ENCODE measurements at places on chromosomes 7 and 10.
A peak's percentile ranks its signal among the peaks of the same experiment; 100 is the strongest.

DNA sequence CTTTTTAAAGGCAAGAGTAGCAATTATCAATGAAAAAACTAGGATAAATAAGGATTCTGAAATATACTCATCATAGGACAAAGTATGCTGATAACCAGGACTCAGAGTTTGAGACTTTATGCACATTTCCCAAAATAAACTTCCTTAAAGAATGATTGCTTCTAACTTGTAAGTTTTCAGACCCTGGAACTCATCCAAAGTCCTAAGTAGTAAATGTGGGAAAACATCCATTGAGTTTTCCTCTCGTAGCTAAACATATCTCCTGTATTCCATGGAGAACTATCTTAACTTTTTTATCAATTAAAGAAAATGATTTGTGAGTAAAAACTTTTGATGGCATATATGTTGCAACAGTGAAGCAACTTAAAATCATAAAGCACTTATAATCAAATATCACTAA lies 285.2 kb upstream of the KLF6 start:
- no peak for DNase-seq

DNA sequence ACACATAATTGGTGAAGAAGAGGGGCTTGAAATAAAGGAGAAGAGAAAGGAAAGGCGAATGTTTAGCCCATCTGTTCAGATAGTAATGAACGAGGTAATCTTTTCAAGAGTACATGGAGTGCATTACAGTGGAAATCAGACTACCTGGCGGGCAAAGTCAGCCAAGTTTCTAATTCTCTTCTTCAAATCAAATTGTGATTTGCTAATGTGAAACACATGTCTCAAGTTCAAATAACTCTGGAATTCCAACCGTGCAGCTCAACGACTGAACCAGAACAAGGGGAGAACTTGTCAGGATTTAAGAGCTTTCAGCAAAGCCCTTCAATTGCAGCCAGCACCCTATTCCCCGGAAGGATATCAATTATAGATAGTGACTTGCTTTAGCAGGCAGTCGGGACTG lies 216.9 kb downstream of the GLI3 start:
- DNase-seq: no peak

GRCh38 chr7:47338026-47338425 lies 243.9 kb downstream of the TNS3 start:
- no peak for DNase-seq

DNA sequence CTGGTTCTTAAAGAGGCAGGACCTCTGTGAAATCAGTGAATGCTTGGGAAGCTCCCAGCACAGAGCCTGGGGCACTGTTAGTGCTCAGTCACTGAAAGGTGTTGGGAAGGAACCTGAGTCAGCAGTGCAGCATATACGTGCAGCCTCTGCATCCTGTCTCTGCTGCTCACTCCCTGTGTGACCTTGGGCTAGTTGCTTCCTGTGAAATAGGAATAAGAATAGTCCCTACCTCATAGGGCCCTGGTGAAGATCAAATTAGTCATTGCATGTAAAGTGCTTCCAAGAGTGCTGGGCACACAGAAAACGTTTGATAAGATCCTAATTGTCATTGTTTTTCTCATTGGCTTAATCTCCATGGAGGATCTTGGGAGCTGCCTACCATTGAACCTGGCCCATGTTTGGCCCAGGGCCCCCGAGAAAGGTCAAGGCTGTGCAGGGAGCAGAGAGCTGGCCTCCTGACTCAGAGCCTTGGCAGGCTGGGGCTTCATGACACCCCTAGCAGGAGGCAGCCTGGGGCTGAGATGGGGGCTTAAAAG lies 73.3 kb upstream of the COL13A1 start:
- DNase-seq: no peak

DNA sequence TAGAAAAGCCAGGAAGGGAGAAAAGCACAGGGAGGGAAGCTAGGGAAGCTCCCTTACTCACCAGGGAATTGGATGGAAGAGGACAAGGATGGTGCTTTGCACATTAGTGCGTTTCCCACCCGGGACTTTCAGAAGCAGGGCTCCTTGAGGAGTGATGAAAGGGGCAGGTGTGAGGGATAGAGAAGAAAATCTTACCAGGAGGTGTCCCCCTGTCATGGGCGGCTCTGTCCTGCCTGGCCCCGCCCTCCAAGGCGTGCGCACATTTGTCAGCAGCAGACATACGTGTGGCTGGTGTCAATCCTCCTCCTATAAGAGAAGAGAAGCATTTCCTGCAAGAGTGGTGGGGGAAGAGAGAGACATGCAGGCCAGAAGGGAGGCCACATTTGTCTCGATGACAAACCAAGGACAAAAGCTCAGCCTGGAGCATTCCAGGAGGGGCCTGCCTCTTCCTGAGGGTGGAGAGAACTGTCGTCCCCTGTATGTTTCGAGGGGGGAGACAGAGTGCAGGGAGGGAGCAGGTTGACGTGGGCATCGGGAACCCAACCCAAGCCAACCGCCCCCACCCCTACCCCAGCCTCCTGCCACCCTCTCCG lies 47.4 kb upstream of the COMTD1 start:
- peak; percentile 72 for DNase-seq

DNA sequence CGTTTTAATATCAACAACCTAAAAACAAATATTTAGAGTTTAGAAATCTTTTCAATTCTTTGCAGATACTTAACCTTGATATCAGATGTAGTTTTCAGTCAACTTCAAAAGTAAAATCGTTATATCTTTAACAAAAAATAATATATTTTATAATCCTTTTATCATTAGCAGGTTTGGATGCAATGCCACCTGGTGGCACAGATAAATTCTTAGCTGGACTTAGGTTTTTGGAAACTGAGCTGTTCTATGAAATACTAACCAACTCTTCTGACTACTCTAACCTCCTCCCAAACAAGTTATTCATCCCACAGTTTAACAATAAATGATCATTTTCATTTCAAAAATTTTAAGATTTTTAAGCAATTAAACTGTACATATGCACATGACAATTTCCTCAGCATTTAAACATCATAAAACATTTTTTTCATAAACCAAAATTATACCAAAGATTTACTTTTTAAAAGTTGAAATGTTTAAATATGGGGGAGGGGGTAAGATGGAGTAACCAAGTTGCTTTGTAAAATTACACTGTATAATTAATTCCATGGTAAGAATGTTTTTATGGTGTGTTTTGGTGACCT lies 56.9 kb downstream of the HIBADH start:
- no peak for DNase-seq

DNA sequence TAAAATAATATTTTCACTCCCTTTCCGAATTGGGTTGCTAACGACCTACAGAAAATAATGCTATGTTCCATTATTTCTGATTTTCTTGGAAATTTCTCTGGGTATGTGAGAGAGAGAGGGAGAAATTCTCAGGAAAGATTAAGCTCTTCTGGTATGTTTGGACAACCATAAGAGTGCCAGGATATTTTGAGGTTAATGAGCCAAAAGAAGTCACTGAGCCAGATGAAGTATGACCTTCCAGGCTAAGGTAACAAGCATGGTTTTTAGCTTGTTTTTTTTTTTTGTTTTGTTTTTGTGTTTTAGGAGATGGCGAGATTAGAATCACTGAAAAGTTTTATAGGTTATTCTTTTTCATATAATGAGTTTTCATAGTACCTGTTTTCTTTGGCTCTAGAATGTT lies 171.0 kb upstream of the FOXP2 start:
- no peak for DNase-seq

GRCh38 chr10:124245191-124245590 lies 151.8 kb upstream of the CHST15 start:
- no peak for DNase-seq

DNA sequence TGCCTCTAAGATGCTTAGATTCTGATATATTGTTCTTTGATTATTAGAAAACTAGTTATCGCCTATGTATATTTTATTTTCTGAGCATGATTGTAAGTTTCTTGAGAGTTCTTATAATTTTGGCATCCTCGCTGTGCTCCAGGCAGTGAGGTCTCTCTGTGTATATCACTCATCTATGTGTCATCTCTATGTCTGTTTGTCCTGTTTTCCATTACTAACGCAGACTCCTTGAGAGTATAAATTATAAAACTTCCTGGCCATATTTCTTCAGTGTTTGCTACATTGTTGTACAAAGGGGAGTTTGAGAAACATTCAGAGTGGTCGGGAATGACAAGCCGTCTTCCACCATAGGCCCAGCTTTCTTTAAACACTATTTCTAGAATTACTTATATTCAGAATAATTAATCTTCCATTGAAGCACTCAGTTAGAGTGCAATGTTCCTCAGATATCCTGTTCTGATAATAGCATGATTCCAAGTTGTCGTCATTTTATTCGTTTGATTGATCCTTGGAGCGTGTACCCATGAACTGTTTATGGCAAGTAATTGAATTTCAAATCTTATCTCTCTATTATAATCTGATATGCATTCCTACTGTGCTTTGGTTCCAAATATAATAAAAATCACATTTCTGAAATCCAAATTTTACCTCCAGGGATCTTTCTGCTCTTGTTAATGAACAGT lies 206.6 kb downstream of the BAMBI start:
- DNase-seq: no peak
